ENCODE measurements at places on chromosomes 6 and 20. TPM values are rescaled to one million over a fixed set of nuclear protein-coding genes. Genes with fewer than 3 reads are reported as not detected.

GRCh38 chr20:25284131-25284601 lies 36.3 kb downstream of the PYGB start:
- H3K27me3 ChIP-seq, result no peaks in the 10 kb centered on the region
- H3K27ac ChIP-seq, result no peak overlapping the region
- no peak for DNase-seq

- H3K4me1 ChIP-seq, result peaks cover 91% of the 10 kb centered on the region
- H3K27ac ChIP-seq, result no peak overlapping the region
- DNase-seq, result no peak
- no peak overlapping the region for H3K4me3 ChIP-seq
- H3K36me3 ChIP-seq, result no peaks in the 10 kb centered on the region
- no peaks in the 10 kb centered on the region for H3K27me3 ChIP-seq
Observed at GRCh38 chr6:56767892-56768531, 125.3 kb upstream of the DST start.

DNA sequence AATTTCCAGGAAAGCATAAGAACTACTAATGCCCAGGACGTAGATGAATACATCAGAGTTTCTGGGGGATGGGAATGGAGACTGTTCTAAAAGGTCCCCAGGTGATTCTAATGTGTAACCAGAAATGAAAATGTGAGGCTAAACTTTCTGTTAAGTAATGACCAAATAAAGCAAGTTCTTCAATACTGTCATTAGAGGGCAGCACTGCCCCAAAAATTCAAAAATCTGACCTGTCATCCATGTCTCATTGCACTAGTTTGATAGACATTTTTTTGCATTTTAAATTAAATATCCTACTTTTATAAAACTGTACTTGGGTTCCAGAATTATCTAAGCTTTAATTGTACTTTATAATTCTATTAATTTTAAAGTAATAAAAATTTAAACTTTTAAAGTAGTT lies 94.9 kb downstream of the RFX6 start:
- no peak overlapping the region for H3K4me3 ChIP-seq
- H3K27me3 ChIP-seq, result no peaks in the 10 kb centered on the region
- no peaks in the 10 kb centered on the region for H3K36me3 ChIP-seq
- H3K4me1 ChIP-seq, result no peaks in the 10 kb centered on the region
- no peak for DNase-seq

DNA sequence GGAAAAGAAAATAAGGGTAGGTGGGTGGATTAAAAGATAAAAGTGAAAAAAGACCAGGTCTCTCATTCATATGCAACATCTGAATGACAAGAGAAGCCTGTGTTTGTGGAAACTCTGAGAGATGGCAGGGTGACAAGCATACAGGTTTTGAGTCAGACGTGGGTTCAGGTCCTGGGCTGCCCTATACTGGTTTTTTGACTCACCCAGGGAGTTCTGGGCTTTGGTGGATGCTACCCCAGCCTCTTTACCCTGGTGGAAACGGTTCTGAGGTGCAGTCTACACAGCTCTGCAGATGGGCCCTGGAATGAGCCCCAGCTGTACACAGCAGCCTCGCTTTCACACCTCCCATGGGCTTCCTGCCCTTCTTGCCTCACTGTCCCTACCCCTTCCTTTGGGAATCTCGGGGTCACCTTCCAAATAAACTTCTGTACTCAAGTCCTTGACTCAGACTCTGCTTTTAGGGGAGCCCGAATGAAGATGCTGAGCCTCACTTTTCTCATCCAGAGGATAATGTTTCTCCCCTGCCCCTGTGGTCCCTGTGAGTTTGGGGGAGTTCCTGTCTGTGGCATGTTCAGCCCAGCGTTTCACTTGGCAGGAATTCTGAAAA lies 77.7 kb upstream of the CLDN20 start:
- H3K27me3 ChIP-seq, result no peaks in the 10 kb centered on the region
- no peak overlapping the region for H3K4me3 ChIP-seq
- H3K27ac ChIP-seq, result no peak overlapping the region
- DNase-seq, result no peak
- no peaks in the 10 kb centered on the region for H3K36me3 ChIP-seq

GRCh38 chr6:152904678-152905077 lies 78.2 kb downstream of the FBXO5 start:
- no peak overlapping the region for H3K4me3 ChIP-seq
- H3K27me3 ChIP-seq, result no peaks in the 10 kb centered on the region
- H3K27ac ChIP-seq, result no peak overlapping the region
- no peak for DNase-seq

DNA sequence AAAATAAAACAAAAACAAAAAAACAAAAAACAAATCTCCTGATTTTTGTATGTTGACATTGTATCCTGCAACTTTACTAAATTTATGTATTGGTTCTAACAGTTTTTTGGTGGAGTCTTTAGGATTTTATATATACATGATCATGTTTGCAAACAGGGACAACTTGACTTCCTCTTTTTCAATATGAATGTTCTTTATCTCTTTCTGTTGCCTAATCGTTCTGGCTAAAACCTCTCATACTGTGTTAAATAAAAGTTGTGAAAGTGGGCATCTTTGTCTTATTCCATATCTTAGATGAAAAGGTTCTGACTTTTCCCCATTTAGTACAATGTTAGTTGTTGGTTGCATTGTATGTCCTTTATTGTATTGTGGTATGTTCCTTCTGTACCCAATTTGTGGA lies 261.7 kb upstream of the NOX3 start:
- H3K27ac ChIP-seq, result no peak overlapping the region
- no peaks in the 10 kb centered on the region for H3K36me3 ChIP-seq
- DNase-seq, result no peak

DNA sequence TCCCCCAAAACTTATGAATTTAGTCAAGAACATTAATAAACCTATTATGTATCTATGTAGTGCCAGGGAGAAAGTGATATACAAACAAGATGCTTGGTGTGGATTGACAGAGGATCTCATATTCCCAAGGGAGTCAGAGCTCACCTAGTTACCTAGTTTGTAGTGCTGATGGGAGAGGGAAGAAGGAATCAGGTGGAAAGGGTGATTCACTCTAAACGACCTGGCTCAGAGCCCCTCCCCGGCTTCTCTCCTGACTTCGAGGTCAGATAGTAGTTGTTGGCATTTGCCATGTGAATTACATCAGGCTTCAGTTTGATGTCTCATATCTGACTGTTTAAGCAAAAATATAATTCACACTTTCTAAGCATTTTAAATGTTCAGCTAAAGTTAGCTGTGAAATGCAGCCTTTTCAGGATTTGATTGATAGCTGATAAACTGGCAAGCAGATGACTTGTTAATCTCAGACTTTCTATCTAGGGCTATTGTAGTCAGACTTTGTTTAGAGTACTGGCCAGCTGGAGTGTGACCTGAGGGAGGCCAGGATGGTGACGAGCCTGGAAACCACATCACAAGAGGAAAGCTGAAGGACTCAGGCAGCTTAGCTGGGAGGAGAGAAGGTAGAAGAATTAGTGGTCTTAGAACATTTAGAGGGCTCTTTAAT lies 123.7 kb downstream of the AKAP7 start:
- no peak overlapping the region for H3K27ac ChIP-seq
- no peaks in the 10 kb centered on the region for H3K36me3 ChIP-seq
- H3K27me3 ChIP-seq, result no peaks in the 10 kb centered on the region
- no peak overlapping the region for H3K4me3 ChIP-seq
- H3K4me1 ChIP-seq, result no peaks in the 10 kb centered on the region
- no peak for DNase-seq

GRCh38 chr6:155108070-155108820 lies 113.1 kb downstream of the TIAM2 start:
- DNase-seq, result no peak
- H3K27me3 ChIP-seq, result no peaks in the 10 kb centered on the region
- no peak overlapping the region for H3K27ac ChIP-seq
- H3K4me1 ChIP-seq, result no peaks in the 10 kb centered on the region
- no peak overlapping the region for H3K4me3 ChIP-seq
- H3K36me3 ChIP-seq, result no peaks in the 10 kb centered on the region

GRCh38 chr20:13941031-13941430 lies 49.4 kb downstream of the SEL1L2 start:
- no peaks in the 10 kb centered on the region for H3K4me1 ChIP-seq
- H3K36me3 ChIP-seq, result no peaks in the 10 kb centered on the region
- no peak overlapping the region for H3K27ac ChIP-seq
- H3K27me3 ChIP-seq, result no peaks in the 10 kb centered on the region

DNA sequence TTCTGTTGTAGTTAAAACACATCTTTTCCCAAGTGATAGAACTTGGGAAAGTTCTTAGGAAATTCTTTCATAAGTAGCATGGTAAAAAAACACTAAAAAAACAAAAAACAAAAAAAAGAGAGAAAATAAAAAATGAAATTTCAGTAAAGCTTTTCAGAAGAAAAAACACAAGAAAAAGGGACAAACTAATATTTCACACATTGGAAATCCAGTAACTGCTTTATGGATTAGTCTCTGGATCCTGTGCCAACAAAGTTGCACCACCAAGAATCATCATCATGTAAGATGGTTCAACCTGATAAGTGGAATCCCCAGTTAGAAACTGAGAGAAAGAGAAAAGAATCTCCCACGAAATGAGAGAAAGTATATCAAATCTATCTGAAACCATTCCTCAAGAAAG lies 144.2 kb downstream of the GMDS start:
- no peak for DNase-seq
- no peaks in the 10 kb centered on the region for H3K4me1 ChIP-seq

GRCh38 chr20:61166324-61166723 lies 85.7 kb upstream of the CDH4 start:
- H3K36me3 ChIP-seq, result no peaks in the 10 kb centered on the region
- H3K27ac ChIP-seq, result no peak overlapping the region
- H3K4me1 ChIP-seq, result no peaks in the 10 kb centered on the region
- no peak for DNase-seq
- H3K4me3 ChIP-seq, result no peak overlapping the region

- DNase-seq, result no peak
- H3K36me3 ChIP-seq, result no peaks in the 10 kb centered on the region
- H3K4me1 ChIP-seq, result no peaks in the 10 kb centered on the region
- H3K27me3 ChIP-seq, result no peaks in the 10 kb centered on the region
Observed at GRCh38 chr6:38459291-38459690, 180.4 kb downstream of the BTBD9 start.

- H3K4me3 ChIP-seq, result no peak overlapping the region
- no peaks in the 10 kb centered on the region for H3K36me3 ChIP-seq
- H3K27me3 ChIP-seq, result no peaks in the 10 kb centered on the region
- H3K27ac ChIP-seq, result no peak overlapping the region
Observed at GRCh38 chr6:140940251-140940925, 1192.3 kb upstream of the GJE1 start.

DNA sequence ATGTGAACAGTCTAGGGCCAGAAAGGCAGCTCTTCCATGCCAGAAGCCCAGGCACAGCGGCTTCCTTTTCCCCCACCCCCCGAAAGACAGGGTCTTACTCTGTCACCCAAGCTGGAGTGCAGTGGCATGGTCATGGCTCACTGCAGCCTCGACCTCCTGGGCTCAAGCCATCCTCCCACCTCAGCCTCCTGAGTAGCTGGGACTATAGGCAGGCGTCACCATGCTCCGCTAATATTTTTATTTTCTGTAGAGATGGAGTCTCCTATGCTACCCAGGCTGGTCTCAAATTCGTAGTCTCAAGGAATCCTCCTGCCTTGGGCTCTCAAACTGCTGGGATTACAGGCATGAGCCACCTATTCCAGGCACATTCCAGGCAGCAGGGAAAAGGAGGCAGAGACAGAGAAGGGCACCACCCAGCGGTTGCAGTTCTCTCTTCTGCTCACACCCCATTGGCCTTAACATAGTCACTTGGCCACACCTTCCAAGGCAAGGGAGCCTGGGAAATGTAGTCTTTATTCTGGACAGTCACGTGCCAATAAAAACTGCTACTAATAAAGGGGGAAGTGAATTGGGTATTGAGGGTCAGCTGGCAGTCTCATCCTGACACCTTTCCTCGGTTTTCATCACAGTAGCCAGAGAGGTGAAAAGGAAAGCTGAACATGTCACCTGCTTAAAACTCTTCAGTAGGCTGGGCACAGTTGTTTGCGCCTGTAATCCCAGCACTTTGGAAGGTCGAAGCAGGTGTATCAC lies 205.9 kb downstream of the ZMYND8 start:
- no peak overlapping the region for H3K27ac ChIP-seq
- peak; percentile 75 for DNase-seq

- no peaks in the 10 kb centered on the region for H3K4me1 ChIP-seq
- H3K27me3 ChIP-seq, result no peaks in the 10 kb centered on the region
- H3K4me3 ChIP-seq, result no peak overlapping the region
- no peak for DNase-seq
- H3K27ac ChIP-seq, result no peak overlapping the region
Observed at GRCh38 chr6:132412656-132413498, 11.6 kb upstream of the MOXD1 start.

- H3K36me3 ChIP-seq, result no peaks in the 10 kb centered on the region
- peak overlapping the region; percentile 67 for H3K4me3 ChIP-seq
- no peaks in the 10 kb centered on the region for H3K4me1 ChIP-seq
- H3K27me3 ChIP-seq, result no peaks in the 10 kb centered on the region
- peak overlapping the region; percentile 91 for H3K27ac ChIP-seq
Observed at GRCh38 chr6:108294297-108294726, 542 bp upstream of the AFG1L start.

DNA sequence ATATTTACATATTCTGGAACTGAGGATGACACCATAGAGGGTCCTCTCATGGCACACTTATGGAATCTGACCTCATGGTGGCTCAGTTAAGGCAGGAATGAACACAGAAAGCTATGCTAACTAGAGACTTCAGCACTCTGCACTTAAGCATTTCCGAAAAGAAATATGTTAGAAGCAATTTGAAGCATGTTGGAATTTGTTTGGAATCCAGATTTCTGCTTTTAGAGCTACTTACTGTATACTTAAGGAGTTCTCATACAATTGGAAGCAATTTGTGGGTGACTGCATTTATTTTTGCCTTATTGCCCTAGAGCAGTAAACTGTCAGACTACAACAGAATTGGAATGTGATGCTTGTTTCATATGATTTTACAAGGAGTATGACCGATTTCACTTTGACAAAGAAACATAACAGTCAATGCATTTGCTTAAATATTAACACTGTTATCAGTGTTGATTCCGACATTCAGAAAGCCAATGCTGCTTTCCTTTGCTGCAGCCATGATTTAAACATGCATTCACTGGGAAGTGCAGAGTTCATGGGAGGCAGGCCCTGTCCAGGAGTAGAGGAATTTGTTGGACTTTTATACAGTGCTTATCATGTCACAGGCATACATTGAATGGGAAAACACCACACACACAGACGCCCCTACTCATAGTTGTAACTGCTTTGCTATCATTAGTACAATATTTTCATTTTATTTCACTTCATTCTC lies 244.4 kb downstream of the SAMD5 start:
- H3K36me3 ChIP-seq, result no peaks in the 10 kb centered on the region
- DNase-seq, result no peak
- H3K27me3 ChIP-seq, result no peaks in the 10 kb centered on the region
- H3K27ac ChIP-seq, result no peak overlapping the region

GRCh38 chr20:44866703-44867335 lies 18.7 kb upstream of the YWHAB start:
- no peaks in the 10 kb centered on the region for H3K36me3 ChIP-seq
- no peak overlapping the region for H3K4me3 ChIP-seq
- no peaks in the 10 kb centered on the region for H3K27me3 ChIP-seq
- no peak for DNase-seq
- peaks cover 17% of the 10 kb centered on the region for H3K4me1 ChIP-seq

GRCh38 chr20:5797843-5798462 lies 47.8 kb downstream of the SHLD1 start:
- no peaks in the 10 kb centered on the region for H3K27me3 ChIP-seq
- no peak overlapping the region for H3K27ac ChIP-seq
- no peak for DNase-seq
- no peaks in the 10 kb centered on the region for H3K4me1 ChIP-seq

The RSPH4A gene
- not detected for total RNA-seq

The CCN6 gene
- not detected for total RNA-seq

The NOTCH4 gene
- total RNA-seq, result 16.2 TPM

The RREB1 gene
- 25.5 TPM for total RNA-seq
